ENCODE measurements at places on chromosomes 6 and 20.

- DNase-seq: no peak
Observed at GRCh38 chr20:54257071-54257816, 49.4 kb downstream of the PFDN4 start.

DNA sequence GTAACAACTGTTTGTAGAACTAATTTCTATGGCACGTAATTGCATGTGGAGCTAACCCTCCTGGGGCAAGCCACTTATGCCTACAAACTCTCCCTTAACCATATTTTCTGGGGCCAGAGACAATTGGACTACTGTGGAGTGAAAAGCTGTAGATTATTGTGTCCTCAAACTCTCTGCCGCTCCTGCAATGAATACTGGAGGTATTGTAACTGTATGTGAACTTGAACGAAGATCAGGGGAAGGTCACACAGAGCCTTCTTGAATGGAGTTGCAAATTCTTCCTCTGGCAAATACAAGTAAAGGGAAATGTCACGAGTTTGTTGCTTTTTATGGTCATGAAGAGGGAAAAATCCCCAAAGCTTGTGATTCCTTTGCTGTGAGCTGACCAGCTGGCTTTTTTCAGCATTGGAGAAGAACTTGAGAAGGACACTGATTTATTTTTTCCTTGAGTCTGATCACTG is 18.2 kb downstream of the AKAP12 start:
- DNase-seq: no peak

DNA sequence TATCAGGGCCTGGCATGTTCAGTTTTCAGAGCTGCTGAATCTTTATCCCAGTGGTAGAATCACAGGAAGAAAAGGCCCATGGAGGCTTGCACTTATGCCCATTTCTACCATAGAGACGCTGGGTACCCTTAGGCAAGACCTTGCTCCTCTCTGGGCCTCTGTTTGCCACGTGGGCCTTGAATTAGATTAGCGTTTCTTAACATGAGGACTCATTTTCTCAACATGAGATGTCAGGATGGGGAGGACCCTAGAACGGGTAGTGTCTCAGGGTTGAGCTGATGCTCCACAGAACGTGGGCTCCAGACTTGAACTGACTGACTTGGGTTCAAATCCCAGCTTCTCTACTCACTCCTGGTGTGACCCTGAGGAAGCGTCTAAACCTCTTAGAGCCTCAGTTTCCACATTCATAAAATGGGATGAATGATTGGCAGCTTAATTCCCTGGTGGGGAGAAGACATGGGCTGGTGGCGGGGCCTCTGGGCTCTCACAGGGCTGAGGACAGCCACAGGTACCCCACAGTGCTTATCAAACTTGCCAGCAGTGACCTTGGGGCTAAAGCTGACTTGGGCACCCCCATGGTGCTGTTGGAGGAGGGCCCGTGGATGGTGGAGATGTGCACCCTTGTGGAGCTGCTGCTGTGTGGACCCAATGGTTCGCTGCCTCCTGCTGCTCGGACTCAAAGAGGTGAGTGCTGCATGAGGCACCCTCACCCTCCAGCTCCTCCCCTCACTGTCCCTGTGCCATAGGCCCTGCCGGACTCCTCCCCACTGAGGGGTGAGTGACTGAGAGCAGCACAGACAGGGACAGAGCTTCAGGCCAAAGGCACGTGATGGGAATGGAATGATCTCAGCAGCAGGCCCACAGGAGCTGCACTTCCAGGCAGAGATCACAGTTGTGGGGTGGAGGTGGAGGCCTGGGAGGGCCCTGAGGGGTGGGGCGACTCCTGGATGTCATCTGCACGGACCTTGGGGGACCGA is 28.2 kb downstream of the SUN5 start:
- no peak for DNase-seq

DNA sequence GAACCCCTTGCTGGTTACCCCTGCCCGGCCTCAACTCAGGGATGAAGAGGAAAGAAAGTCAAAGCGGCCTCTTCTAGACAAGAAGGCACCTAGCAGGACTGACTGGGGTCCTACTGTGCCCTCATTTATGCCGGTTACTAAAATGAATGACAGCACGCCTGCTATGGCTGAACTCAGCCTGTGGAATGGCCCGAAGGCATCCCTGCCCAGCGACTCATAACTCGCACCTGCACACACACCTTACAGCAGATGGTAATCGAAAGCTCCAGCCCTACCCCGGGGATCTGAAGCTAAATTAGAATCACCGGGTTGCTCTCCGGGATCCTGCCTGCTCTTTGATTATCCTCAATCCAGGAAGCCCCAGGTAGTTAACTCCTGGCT is 747 bp upstream of the TXNDC5 start:
- DNase-seq: no peak

DNA sequence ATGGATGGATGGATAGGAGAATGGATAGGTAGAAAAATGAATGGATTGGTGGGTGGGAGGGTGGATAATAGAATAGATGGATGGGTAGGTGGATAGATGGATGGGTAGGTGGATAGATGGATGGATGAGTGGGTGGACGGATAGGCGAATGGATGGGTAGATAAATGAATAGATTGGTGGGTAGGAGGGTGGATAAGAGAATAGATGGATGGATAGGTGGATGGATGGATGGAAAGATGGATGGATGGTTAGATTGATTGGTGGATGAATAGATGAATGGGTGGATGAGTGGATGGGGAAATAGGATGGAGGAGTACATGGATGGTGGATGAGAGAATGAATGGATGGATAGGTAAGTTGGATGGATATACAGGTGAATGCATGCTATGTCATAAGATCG is 110.5 kb downstream of the CEBPB start:
- no peak for DNase-seq

DNA sequence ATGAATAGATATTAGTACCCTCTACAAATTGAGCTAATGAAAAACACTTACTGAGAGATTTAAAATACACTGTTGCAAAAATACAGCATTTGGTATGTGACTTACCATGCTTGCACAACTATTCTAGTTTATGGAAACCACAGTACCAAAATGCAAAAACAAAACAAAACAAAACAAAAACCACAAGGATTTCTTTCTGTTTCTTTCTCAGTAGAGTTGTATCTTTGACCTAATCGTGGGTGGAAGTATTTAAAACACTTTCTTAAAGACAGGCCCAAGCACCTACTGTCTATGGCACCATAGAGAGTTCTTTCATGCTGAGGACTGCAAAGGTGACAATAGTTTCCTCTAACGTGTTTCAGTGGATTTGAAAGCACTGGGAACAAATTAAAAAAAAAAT is 95.3 kb upstream of the C6orf118 start:
- DNase-seq: no peak

- no peak for DNase-seq
Observed at GRCh38 chr6:109069746-109070145, 24.9 kb downstream of the SESN1 start.

GRCh38 chr20:62624325-62624690 is 18.0 kb upstream of the SLCO4A1 start:
- no peak for DNase-seq

DNA sequence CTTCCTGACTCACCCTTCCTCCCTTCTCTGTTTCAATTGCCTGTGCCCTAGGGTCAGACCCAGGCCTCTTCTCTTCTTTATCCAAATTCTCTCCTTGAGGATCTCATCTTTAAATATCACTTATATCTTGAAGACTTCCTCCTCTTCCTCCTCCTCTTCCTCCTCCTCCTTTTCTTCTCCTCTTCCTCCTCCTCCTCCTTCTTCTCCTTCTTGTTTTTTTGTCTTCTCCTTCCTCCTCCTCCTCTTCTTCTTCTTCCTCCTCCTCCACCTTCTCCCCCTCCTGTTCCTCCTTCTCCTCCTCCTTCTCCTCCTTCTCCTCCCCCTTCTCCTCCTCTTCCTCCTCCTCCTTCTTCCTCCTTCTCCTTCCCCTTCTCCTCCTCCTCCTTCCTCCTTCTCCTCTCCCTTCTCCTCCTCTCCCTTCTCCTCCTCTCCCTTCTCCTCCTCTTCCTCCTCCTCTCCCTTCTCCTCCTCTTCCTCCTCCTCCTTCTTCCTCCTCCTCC is 127.6 kb upstream of the AKIRIN2 start:
- no peak for DNase-seq

DNA sequence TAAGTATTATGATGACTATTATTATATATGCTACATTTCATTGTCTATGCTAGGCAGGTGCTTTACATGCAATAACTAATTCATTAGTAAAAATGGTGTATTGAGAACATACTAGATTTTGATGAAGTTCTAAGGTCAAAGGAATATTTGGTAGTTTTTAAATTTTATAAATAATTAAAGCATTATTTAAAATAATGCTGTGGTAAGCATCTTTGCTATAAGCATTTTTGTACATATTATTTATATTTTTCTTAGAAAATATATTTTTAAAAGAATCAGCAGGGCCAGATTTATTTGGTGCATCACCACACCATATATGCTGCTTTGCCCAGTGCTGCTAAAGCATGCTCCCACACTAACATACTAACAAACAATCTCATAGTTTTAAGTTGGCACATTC is 517.9 kb downstream of the C6orf118 start:
- DNase-seq: no peak

DNA sequence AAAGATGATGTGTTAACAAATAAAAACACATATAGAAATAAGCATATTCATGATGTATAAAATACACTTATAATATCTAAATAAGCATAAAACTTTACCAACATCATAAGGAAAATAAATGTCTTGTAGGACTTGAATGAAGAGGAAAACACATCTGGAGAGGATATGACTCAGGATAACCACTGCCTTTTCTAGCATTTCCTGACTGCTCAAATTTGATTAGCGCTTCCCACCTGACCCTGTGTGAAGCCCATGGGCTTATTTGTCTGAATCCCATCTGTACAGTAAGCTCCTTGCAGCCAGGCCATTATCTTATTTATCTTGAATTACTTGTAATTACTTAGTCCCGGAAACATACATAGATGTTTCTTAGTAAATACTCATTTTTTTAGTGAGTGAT is 608.6 kb downstream of the COL12A1 start:
- no peak for DNase-seq

- no peak for DNase-seq
Observed at GRCh38 chr6:14384175-14384949, 266.8 kb downstream of the CD83 start.

- DNase-seq: no peak
Observed at GRCh38 chr6:150118203-150118602, 24.6 kb upstream of the PPP1R14C start.

GRCh38 chr20:58401162-58401561 is 12.1 kb downstream of the VAPB start:
- no peak for DNase-seq

- no peak for DNase-seq
Observed at GRCh38 chr6:85015396-85015990, 251.1 kb upstream of the TBX18 start.

GRCh38 chr6:72425003-72425681 is 196.7 kb upstream of the KCNQ5 start:
- DNase-seq: no peak

- DNase-seq: no peak
Observed at GRCh38 chr20:3407040-3407770, at the start of gene DNAAF9. DNAAF9 (minus strand) TSS chr20:3407669; CDS start chr20:3407557, 112 bp downstream.

DNA sequence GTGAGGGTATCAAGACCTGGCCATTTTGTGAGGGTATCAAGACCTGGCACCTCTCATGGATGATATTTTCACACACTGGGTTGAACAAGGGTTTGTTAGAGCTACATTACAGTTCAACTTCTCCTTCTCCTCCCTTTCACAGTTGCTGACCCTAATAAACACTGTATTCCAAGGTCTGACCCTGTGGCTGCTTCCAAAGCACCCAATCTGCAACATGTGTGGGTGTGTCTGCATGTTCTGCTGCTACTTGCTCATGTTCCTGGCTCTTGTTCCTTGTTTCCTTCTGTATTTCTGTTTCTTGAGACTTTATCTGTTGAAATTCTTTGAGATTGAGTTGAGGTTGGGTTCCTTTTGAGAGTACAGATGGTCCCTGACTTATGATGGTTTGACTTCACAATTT is 162.1 kb upstream of the GMDS start:
- no peak for DNase-seq

DNA sequence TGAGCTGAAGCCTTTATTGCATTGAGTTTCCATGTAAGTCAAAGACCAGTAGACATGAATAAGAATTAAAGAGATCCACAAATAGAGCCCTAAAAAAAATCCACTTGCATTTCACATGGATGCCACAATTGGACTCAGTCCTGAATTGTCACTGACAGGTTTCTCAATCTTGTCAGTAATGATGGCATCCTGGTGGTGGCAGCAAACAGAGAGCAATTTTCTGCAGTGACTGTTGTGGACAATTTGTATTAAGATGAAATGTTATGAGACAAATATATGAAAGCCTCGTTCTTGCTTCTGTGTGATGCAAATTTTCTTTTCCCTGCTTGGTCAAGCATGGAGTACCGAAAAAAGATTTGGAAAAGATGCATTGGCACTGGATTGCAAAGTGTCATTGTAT is 278.9 kb downstream of the SAMD5 start:
- DNase-seq: no peak

DNA sequence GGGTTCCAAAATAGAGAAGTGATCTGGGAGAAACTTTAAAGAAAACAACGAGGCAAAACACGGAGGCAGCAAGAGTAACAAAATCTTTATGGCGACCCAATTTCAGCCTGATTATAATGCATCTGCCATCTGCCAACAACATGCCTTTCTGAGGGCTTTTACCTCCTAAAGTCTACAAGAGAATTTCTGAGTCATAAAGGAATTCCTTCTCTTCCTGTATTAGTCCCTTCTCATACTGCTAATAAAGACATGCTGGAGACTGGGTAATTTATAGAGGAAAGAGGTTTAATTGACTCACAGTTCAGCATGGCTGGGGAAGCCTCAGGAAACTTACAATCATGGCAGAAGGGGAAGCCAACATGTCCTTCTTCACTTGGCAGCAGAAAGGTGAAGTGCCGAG is 226.6 kb downstream of the HACE1 start:
- no peak for DNase-seq

GRCh38 chr6:129515004-129515403 is 195.0 kb downstream of the ARHGAP18 start:
- DNase-seq: no peak

DNA sequence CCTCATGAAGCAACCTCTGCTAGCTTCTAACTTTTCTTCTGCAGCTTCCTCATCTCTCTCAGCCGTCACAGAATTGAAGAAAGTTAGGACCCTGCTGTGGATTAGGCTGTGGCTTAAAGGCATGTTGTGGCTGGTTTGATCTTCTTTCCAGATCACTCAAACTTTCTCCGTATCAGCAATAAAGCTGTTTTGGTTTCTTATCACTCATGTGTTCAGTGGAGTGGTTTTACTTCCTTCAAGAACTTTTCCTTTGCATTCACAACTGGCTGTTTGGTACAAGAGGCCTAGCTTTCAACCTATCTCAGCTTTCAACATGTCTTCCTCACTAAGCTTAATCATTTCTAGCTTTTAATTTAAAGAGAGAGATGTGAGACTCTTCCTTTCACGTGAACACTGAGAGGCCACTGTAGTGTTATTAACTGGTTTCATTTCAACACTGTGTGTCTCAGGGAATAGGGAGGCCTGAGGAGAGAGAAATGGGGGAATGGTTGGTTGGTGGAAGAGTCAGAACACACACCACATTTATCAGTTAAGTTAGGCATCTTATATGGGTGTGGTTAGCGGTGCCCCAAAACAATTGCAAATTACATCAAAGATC is 17.2 kb downstream of the ZSCAN23 start:
- no peak for DNase-seq

- DNase-seq: no peak
Observed at GRCh38 chr20:63359937-63360849, 956 bp downstream of the CHRNA4 start.
